Activated T-cell treated with anti-CD3 and anti-CD28 coated beads, Interleukin-2, amount 50 U/mL, for 72 hours (primary cell): ENCODE measurements at places on chromosomes 3 and 15. TPM values are rescaled to one million over a fixed set of nuclear protein-coding genes. Genes with fewer than 3 reads are reported as not detected.

C2CD4B gene
- 0.90 TPM for total RNA-seq

THRB gene
- total RNA-seq, result not detected

FOXL2NB gene
- not detected for total RNA-seq

TLR9 gene
- total RNA-seq, result 2.3 TPM

NEIL1 gene
- total RNA-seq, result 5.8 TPM

DNA sequence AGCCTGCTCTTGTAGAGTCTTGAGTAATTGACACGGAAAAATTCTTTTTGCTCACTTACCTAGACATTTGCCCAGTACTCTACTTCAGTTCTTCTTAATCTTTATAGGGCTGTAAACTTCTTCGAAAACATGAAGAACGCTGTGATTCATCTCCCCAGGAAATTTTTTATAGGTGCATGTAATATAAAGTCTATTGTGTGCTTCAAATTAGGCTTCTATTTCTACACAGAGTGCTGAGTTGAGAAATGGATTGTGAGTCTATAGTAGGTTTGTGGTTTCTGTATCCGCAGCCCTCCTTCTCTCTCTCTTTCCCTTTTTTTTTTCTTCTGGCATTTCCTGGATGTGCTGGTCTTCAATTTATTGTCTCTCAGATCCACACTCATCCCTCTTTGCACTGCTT is 183.3 kb upstream of the DCBLD2 start:
- DNase-seq, result no peak

GRCh38 chr3:57982561-57983243 is 25.5 kb upstream of the FLNB start:
- DNase-seq, result no peak

- DNase-seq, result no peak
These were observed 52.9 kb downstream of the CLSTN2 start for GRCh38 chr3:139987908-139988307.

- no peak for DNase-seq
These were observed 43.5 kb downstream of the FMN1 start for GRCh38 chr15:33150971-33151370.

DNA sequence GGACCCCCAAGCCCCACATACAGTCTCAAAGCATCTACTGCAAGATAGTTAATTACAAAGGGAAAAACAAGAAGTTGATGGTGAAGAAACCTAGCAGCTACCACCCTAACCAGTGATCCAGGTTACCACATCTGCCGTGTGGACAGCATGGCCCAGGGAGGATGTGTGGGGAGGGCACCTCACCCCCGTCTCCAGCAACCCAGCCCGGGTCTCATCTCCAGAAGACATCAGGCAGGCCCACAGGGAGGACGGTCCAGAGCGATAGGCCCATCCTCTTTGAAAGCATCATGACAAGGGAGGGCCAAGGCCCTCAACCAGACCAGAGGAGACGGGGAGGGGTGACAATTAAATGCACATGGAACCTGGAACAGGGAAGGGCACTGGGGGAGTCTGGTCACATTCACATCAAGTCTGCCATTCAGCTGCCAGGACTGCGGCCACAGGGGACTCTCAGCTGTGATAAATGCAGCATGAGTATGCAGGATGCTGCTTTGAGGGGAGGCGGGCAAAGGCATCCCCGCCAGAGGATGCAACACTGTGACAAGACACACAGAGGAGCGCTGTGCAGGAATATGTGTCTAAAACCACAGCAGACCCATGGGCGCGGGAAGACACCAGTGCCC is 18.8 kb downstream of the ZXDC start:
- DNase-seq, result no peak

DNA sequence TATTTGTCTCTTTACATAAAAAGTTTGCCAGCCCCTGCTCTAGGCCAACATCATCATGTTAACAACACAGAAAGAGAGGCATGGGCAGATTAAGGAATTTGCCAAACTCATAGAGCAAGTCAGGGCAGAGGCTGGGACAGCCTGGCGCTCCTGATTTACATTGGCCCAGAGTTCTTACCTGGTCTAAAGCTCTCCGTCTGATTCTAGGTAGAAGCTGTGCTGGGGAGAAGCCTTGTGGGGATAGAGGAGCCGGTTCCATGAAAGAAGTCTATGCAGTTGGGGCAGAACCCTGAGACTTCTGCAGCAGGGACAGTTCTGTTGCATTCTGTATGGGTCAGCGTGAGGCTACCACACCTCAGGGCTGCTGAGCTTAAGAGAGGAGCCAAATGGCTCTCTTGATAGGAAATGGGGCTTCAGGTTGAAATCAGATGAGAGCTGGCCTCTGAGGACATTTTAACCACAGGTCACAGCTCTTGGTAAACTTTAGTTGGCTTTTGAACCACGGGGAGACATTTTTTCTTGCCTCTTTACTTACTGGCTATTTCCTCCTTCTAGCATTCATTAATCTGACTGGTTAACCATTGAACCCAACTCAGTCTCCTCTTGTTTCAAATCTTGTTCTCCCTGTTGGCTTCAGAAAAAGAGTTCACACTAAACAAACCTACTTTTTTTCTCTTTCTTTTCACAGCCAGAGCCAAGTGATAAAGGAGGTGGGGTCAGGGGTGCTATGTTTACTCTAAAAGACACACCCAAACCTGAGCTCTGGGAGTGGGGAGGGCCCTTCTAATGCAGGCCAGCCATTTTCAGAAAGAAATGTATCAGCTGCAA is 250.7 kb downstream of the OPA1 start:
- DNase-seq, result no peak

DNA sequence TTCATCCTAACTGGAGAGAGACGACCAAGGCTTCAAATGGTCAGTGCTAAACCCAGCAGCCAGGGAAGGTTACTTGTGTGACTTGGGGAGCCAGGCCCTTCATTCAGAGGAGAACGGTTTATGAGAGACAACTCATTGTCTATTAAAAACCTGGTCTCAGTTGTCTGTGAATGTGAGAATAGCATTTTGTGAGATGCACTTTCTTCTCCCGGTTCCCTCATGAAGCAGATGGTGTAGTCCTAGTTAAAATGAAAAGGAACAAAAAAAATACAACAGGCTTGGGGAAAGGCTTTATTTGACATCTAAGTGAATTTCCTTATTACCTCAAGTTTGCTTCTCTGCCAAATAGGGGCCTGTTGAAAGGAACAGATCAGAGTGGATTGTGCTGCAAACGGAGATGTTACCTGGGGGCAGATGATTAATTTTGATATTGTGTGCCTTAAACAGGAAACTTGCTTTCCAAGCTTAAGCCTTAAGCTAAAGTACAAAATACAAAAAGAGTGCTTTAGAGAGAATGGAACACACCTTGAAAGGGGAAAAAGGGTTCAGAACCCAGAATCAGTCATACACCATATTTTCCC is 202.7 kb upstream of the BHLHE40 start:
- DNase-seq, result no peak

DNA sequence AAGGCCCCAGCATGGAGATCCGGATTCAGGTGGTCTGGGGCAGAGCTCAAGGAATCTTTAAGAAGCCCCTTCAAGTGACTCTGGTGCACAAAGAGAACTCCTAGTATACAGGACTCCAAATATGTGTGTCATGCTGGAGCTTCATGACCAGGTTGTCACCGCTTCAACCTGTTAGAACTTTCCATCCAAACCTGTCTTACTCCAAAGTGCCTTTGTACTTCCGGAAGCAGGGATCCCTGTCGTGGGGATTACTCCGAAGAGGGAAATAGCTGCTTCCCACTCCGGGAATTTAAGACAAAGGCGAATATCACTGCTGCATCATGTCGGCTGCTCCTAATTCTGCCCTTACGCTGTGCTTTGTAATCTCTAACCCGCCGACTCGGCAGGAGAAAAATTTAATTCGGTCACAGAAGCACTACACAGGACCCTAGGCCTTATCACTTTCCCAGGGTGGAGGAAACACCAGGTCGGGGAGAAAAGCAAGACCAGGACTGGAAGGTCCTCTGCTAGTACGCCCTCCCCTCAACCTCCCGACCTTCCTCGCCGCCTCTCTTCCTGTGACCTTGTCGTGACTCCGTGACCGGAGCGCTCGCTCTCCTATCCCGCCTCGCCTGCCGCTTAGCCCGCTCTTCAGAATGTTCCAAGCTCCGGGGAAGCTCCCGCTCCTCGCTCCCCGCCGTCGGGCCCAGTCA is 730 bp downstream of the HIGD1A start:
- peak; percentile 33 for DNase-seq

- DNase-seq, result no peak
These were observed 1.6 kb downstream of the FAM131A start for GRCh38 chr3:184339001-184339400.

- no peak for DNase-seq
These were observed 442.6 kb upstream of the PROK2 start for GRCh38 chr3:72227486-72228070.

GRCh38 chr15:92707880-92708551 is 52.4 kb upstream of the FAM174B start:
- DNase-seq, result no peak

- no peak for DNase-seq
These were observed 6.9 kb downstream of the MTMR10 start for GRCh38 chr15:30984542-30984941.

- DNase-seq, result no peak
These were observed 164.8 kb upstream of the CBLB start for GRCh38 chr3:106033654-106034053.

DNA sequence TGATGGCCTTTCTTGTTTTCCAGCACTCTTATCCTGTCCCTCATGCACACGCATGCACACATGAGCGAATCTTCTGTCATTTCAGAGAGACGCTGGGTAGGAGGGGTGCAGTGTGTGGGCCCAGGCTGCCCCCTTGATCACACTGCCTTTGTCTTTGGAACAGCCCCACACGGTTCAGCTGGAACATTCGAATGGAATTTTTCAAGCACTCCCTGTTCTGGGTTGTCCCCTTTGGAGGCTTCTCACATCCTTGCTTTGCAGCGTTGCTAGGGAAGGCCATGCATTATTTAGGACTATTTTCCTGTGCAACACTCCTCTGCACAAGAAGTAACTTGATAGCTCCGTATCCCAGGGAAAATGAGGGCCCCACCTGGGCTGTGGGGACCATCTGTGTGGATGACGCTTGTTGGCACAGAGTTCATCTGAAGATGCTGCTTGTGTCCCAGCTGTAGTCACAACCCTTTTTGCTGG is 78.4 kb downstream of the SPSB4 start:
- DNase-seq, result no peak
